ENCODE measurements at places on chromosomes 7 and 10.

GRCh38 chr7:153152801-153153422, 393.4 kb downstream of the ACTR3B start:
- no peak for DNase-seq

DNA sequence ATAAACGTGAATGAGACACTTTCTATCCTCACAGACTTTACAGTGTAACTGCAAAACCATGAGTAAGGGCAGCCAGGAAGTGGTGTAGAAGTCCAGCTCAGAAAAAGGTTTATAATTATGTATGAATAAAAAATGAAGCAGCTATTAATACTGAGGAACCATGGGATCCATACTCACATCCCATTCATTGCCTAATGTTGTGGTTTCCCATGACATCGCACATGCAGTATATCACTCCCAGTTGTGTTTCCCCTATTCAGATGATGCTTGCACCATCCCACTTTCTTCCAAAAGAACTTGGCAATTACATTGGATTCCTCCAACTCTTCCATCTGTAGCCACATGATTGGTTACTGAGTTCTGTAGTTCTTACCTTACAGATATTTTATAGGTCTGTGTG, 74.5 kb upstream of the SEMA3D start:
- DNase-seq = no peak

GRCh38 chr7:148783801-148784527, 85.3 kb downstream of the CUL1 start:
- DNase-seq = no peak

DNA sequence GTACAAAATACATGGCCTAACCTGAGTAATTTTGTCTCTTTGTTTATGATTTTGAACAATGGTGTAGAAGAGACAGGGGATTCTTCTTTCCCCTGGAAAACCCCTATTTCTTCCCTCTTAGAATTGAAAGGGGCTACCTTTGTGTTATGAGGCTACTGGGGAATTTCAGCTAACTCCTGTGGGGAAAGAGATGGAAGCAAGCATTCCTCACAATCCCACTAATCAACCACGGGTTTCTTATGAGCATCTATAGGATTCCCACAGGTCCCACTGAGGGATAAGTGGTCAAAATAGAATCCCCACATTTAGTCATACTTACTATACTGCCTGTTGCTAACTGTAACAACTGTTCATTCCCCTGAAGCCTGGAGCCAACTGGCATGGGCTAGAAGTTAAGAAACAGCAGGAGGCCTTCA, 32.2 kb upstream of the ITGB8 start:
- DNase-seq = no peak

DNA sequence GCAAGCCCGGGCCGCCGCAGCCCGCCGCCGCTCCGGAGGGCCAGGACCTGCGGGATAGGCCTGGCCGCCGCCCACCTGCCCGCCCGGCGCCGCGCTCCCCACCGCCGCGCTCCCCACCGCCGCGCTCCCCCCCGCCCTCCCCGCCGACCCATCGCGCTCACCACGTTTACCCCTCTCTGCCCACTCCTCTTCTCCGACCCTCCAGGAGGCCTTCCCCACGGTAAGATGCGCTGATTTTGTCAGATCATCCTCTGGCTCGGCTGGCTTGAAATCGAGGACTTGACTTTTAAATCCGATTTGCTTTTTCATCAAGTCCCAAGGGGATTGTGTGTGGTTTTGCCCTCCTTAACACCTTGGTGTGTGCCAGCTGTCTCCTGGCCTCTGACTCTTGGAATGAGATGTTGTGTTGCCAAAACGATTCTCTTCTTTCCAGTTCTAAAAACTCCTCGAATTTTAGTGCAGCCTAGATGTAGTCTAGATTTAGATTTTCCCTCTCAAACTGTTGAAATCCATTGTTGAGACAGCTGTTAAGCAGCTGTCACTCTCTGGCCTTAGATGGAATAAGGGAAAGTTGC, 738 bp downstream of the POM121 start:
- DNase-seq = no peak

GRCh38 chr10:72485701-72486100, 131.0 kb upstream of the DNAJB12 start:
- DNase-seq = no peak

GRCh38 chr10:19929506-19930140, 113.4 kb downstream of the PLXDC2 start:
- no peak for DNase-seq

DNA sequence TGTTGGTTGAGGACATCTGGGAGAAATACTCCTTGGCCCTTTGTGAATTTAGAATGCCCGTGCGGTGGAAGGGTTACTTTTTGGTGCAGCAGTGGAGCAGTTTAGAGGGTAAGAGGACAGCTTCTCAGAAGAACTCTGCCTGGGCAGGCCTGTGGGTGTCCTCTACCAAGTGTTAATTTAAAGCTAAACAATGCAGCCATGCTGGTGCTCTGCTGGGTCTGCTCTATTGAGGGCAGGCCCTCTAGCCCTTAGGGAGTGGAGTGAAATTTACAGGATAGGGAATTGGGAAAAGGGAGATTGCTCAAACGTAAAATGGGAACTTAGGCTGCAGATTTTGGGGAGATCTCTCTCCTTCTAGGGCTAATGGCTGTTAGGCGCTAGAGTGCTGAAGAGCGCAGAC, 22.1 kb downstream of the BLNK start:
- DNase-seq = no peak

GRCh38 chr10:5971886-5972285, 5.5 kb downstream of the IL15RA start:
- no peak for DNase-seq

DNA sequence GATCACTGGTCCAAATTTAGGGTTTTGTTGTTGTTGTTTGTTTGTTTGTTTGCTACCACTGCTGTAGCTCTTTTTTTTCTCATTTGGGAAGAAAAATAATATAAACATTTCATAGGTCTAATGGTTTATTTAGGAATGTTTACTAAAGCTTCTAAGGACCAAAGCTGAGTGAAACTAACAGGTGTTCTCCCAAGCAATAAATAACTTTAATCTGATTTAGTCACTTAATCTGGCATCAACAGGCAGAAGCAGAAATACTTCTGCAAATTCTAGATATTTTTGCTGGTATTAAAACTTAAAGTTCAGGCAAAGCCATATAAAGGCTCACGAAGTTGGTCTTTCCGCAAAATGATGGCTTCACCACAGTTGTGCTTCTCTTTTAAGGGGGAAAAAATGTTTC, 144.5 kb upstream of the YAE1 start:
- DNase-seq = no peak
